ENCODE measurements at places on chromosomes 1 and 21.

GRCh38 chr1:88228114-88228513 lies 456.0 kb upstream of the PKN2 start:
- DNase-seq = no peak

- no peak for DNase-seq
Observed at GRCh38 chr1:163777205-163777604, 455.5 kb downstream of the NUF2 start.

- no peak for DNase-seq
Observed at GRCh38 chr1:27132147-27132546, 22.8 kb downstream of the SLC9A1 start.

DNA sequence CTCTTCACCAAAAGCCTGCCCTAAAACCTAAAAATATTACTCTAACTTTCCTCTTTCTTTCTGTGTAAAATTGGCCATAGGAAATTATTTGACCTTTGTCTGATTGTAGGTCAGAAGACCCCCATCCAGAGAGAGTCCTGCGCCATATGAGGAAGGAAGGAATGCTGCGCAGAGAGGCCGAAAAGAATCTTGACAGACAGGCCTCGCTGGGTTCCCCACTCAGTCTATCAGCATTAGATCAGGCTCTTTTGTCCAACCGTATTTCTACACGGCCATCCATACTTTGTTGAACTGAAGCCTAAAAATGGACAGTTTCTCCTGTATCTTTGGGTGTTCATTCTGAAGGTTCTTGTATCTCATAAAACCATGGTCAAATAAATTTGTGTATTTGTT lies 4.3 kb upstream of the SLC30A2 start:
- DNase-seq = no peak

GRCh38 chr1:167544447-167545093 lies 9.0 kb downstream of the CREG1 start:
- DNase-seq = no peak

DNA sequence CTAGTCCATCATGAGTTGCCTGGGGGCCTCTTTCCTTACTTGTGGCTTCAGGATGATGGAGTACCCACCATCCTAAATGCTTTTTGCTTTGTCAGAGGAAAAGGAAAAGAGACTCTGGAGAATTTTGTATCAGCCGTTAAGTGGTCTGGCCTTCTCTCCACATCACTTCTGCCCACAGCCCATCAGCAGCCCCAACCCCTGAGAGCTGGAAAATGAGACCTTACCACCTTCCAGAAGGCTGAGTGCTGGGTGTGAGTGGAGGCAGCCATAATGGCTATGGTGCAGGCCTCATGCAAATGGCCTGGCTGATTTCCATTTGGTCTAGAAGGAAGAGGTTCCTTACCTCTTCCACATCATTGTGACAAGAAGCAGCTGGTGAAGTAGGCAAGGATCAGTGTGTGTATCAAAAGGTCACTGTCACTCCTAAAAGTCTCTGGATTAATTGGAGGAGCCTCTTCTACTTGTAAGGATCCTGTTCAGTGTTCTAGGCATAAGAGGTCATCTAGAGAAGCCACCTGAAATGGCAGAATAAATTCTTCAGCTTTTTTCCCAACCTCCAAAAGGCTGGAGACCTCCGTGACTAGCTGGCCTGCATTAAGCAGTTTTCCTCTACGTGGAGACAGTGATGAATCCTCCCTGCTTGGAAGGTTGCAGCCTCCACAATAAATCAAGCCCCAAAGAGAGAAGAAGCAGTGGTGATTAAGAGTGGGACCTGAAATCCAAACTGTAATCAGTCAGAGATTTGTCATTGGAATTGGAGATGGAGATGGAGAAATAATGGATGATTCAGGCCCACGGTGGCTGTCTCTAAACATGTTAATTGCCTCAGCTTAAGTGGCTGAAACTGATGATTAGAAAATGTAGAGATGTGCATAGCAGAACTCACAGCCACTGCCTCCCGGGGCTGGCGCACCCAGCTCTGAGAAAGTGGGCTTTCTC lies 111.5 kb downstream of the CNIH3 start:
- DNase-seq = no peak

DNA sequence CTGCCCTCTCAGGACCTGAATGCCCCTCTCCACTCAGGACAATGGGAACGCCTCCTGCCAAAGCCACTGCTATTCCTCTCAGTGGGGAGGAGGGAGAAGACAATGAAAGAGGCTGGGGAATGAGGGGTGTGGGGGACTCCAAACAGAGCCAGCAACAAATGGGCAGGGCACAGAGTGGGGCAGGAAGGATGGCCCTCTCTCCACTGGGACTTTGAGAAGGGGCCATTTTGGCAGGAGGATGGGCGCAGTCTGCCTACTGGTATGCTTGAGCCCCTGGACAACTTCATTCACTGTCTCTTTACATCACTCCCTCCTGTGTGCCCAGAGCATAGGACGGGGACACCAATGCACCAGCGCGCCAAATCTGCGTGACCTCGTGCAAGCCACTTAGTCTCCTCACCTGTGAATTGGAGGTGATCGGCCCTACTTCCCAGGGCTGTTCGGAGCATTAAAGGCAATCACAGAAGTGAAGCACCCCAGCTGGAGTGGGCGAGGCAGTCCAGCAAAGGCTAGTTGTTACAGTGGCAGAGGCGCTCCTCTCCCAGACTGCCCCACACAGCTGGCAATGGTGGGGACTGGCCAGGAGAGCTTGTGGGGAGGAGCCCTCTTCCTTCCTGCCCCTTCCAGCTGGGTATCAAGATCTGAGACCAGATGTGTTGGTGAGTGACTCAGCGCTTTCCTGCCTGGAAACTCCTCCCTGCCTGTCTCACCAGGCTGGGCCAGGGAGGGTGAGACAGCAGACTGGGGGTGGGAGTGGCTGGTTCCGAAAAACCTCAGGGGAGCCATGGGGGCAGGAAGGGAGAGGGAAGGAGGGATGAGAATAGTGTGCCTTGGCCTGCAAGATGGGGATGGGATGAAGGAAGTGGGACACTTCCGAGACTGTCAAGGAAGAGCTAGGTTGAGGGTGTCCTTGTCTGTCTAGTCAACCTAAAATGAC lies 22.4 kb upstream of the SYNC start:
- DNase-seq = no peak

- DNase-seq = no peak
Observed at GRCh38 chr1:17531682-17532487, 7.6 kb upstream of the ARHGEF10L start.

GRCh38 chr1:228287541-228288425 lies 79.9 kb downstream of the OBSCN start:
- DNase-seq = no peak

- DNase-seq = no peak
Observed at GRCh38 chr1:11214698-11215380, 25.7 kb downstream of the ANGPTL7 start.

DNA sequence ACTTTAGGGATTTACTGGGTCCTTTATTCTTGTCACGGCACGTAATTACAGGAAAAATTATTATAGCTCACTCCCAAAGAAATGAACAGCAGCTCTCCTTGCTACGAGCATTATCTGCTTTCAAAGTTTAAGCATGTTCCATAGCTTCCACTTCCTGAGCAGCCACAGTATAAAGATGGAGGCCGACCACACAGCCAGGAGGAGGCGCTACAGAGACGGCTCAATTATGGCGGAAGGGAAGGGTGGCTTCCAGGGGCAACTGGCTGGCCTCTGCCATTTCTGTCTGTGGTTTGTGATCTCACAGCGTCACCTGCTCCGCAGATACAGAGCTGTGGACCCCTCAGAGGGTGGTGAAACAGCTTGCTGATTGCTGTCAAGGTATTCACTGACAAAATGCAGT lies 212.3 kb upstream of the GREM2 start:
- no peak for DNase-seq

GRCh38 chr1:52444463-52444862 lies 40.1 kb downstream of the PRPF38A start:
- no peak for DNase-seq

- no peak for DNase-seq
Observed at GRCh38 chr1:181122222-181122621, 33.7 kb downstream of the IER5 start.

DNA sequence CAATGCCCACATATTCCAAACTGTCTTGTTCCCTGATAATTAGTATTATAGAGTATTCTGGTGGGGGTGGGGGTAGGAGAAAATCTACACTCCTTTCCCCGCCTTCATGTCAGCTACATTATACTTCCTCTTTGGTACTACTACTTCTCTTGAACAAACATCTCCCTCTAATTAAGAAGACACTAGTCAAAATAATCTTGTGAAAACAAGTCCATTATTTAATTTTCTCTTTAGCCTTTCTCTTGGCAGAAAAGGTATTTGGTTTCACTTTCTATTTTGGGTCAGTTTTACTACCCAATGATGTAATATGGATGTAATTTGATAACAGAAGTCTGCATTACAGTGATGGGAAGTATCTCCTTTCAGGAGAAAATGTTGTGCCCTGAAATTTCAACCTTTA lies 22.5 kb downstream of the NTMT2 start:
- no peak for DNase-seq

- no peak for DNase-seq
Observed at GRCh38 chr1:21322681-21323016, 32.4 kb upstream of the ECE1 start.

GRCh38 chr1:33797849-33798248 lies 66.0 kb upstream of the HMGB4 start:
- no peak for DNase-seq

GRCh38 chr1:45892068-45892785 lies 88.8 kb downstream of the MAST2 start:
- DNase-seq = no peak

DNA sequence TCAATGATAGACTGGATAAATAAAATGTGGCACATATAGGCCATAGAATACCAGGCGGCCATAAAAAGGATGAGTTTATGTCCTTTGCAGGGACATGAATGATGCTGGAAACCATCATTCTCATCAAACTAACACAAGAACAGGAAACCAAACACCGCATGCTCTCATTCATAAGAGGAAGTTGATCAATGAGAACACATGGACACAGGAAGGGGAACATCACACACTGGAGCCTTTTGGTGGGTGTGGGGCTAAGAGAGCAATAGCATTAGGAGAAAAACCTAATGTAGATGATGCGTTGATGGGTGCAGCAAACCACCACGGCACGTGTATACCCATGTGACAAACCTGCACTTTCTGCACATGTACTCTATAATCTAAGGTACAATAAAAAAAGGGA lies 883.4 kb upstream of the PRMT6 start:
- no peak for DNase-seq

GRCh38 chr1:180235077-180235501 lies 5.0 kb downstream of the LHX4 start:
- no peak for DNase-seq

GRCh38 chr1:213826891-213827290 lies 160.9 kb upstream of the PROX1 start:
- DNase-seq = no peak

DNA sequence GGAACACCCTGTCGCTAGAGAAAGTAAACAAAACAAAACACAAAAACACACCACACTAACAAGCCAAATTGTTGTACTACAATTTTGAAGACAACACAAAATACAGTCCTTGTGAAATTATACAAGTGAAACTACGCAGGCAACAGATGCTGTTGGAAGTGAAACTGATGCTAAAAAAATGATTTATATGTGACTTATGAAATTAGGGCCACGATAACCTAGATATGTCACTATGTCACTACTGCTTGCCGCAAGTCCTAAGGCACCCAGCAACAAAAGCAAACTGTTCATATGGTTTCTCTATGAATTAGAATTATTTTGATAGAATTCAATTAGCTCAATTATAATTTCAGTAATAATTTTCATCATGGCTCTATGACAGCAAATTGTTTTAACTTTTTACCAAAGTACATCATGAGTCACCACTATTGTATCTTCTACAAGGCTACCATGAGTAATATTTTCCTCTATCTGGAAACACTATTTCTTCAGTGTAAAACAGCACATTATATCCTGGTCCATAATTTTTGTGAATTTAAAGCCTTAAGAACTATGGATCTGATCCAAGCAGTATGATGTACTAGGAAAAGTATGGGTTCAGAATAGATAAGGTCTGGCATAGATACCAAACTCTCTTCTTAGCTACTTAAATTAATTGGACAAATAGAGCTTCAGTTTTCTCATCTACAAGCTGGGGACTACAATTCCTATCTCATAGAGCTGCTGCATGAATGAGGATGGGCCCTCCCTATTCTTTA lies 216.3 kb downstream of the COL11A1 start:
- no peak for DNase-seq

GRCh38 chr1:229370601-229371021 lies 27.8 kb upstream of the CCSAP start:
- DNase-seq = peak; percentile 79

GRCh38 chr1:223364685-223365382 lies 858 bp upstream of the SUSD4 start:
- no peak for DNase-seq

- no peak for DNase-seq
Observed at GRCh38 chr1:215043401-215043800, 39.1 kb upstream of the KCNK2 start.

GRCh38 chr1:236830560-236830959 lies 35.5 kb downstream of the MTR start:
- DNase-seq = no peak

DNA sequence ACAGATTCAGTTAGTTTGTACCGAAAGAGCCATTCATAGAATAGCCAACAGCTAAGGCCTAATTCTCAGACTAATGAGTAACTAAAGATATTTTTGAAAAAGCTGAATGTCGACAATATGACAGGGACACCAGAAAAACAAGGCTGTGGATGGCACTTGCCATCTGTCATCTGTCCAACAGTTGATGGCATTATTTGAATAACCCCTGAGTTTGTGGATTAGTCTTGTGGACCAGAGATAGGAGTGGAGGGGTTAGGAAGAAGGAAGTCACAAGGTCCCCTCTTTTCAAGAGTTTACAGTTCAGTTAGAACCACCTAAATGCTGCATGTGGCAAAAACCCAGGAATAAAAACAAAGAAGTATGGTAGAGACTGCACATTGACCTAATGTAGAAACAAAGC lies 356.5 kb upstream of the DUSP10 start:
- no peak for DNase-seq

- DNase-seq = no peak
Observed at GRCh38 chr1:1755426-1755825, 22.8 kb downstream of the NADK start.

DNA sequence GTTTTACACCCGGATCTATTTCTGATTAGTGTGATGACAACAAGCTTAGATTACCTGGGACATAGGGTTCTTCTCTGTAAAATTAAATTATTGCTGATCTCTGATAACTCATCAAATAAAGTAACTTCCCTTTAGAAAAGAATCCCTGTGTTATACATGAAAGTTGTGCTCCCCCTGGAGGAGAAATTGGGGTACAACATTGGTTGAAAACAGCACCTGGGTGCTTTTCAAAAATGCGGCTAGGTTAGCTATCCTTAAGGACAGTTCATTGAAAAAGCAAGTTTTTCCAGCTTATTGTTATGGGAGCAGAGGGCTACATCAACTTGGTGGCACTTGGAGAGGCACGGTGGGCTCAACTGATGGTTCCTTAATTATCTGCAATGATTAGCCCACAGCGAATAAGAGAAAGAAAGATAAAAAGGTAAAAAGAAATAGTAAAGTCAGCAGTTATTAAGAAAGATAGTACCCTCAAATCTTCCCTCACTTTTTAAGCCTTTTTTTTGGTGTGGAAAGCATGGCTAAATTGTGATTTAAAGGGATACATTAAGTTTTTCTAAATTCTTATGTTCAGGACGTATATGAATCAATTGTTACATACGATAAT lies 97.8 kb downstream of the FMN2 start:
- DNase-seq = peak; percentile 4
